CD8-positive, alpha-beta memory T cell (primary cell): ENCODE measurements at places on chromosomes 5 and 9.

- DNase-seq, result no peak
Measured at GRCh38 chr9:33166231-33167083, 679 bp downstream of the B4GALT1 start.

GRCh38 chr5:130731839-130732238, 433.2 kb downstream of the HINT1 start:
- DNase-seq, result no peak

DNA sequence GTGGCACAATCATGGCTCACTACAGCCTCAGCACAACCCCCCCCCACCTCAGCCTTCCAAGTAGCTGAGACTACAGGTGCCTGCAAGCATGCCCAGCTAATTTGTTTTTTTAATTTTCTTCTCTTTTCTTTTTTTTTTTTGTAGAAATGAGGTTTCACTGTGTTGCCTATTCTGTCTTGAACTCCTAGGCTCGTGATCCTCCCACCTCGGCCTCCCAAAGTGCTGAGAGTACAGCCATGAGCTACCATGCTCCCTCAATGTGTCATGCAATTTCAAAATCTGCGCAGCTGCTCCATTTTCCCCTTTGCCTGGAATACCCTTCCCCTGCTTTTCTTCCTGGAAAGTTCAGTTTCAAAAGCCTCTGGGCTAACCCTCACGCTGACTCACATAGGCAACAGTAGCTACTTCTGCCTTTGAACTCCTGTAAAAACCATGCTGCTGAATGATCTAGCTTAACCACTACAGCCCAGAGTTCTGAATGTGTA, 71.0 kb upstream of the IL7R start:
- DNase-seq, result no peak

GRCh38 chr5:67971971-67972821, 243.4 kb upstream of the PIK3R1 start:
- DNase-seq, result no peak

DNA sequence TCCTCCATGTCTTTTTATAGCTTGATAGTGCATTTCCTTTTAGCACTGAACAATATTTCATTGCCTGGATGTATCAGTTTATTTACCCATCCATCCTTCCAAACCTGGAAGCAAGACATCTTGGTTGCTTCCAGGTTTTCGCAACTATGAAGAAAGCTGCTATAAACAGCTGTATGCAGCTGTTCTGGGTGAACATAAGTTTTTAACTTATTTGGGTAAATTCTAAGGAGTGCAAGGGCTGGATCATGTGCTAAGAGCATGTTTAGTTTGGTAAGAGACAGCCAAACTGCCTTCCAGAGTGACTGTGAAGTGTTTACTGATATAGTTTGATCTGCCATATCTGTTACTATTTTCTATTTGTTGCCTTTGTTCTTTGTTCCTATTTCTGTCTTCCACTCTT, 58.5 kb downstream of the CSF2 start:
- DNase-seq, result no peak
